Common myeloid progenitor, CD34-positive (primary cell): ENCODE measurements at places on chromosomes 11 and 22.

DNA sequence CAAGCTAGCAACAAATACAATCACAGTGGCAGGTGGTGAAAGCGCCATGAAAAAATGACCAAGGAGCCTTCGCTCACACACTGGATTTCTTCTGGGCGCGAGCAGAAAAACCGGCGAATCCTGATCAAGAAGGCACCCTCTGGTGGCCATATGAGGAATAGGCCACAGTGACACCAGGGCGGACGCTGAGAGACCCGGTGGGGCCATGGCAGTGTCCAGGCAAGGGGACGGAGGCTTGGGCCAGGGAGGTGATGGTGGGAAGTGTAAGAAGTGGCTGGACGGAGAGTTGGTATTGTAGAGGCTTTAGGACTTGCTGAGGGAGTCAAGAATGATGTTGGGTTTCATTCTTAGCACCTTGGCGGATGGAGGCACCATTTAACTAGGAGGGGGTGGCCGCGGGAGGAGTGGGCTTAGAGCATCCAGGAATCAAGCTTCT is 16.9 kb upstream of the RAC2 start:
- no peak for DNase-seq

DNA sequence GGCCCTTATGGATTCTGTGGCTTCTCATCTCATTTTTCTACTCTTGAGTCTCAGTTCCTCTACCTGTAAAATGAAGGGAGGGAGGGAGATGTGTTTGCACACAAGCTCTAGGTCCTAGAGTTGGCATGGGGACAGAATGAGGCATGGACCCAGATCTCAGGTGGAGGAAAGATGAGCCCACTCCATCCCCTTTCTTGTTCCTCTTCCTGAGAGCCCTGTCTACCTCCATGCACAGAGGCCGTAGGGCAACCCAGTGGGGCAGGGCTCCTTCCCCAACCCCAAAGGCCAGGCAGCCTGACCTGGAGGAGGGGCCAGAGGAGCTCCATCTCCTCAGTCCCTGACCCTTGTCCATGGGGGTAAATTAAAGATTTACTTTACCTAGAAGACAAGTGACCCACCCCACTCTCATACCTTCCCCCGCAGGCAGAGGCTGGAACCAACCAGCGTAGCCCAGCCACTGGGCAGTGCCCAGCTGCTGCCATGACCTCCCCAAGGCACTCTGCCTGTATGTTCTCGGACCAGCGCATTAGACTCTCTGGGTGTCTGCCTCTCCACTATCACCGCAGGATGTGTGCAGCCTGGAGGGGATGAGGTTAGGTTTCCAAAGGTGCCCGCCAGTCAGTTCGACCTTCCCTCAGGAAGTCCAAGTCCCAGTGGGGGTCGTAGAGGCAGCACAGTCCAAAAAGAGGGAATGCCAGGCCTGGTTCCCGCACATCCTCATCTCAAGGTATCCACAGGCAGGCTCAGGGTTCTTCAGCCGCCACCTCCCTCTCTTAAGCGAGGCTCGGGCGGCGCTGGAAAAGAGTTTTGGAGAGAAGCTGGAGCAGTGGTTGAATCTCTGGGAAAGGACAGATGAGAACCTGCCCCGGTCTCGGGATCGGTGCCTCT is 3.0 kb downstream of the SMTN start:
- DNase-seq = no peak

GRCh38 chr11:85531191-85531897 is 95.8 kb downstream of the DLG2 start:
- no peak for DNase-seq

DNA sequence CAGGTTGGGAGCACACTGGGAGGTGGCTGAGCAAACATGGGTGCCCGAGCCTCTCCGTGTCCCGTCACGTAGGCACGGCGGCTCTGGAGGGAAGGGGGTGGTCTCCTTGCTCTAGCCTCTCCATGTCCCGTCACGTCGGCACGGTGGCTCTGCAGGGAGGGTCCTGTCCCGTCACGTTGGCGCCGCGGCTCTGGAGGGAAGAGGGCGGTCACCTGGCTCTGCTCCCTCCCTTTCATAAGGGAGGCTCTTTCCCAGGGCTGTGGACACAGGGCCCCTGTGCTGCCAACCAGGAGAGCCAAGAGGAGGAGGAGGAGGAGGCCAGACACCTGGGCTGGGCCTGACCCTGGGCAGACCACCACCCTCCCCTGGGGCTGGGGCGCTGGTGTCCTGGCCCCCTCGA is 1173.7 kb downstream of the BRD1 start:
- DNase-seq = no peak

DNA sequence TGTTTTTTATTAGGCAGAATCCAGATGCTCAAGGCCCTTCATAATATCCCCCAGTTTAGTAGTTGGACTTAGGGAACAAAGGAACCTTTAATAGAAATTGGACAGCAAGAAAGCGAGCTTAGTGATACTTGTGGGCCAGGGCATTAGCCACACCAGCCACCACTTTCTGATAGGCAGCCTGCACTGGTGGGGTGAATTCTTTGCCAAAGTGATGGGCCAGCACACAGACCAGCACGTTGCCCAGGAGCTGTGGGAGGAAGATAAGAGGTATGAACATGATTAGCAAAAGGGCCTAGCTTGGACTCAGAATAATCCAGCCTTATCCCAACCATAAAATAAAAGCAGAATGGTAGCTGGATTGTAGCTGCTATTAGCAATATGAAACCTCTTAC is 1.4 kb downstream of the HBB start:
- peak; percentile 46 for DNase-seq

- no peak for DNase-seq
Measured at GRCh38 chr22:44210722-44211121, 30.0 kb downstream of the PARVG start.

- no peak for DNase-seq
Measured at GRCh38 chr11:116547571-116547970, 225.2 kb downstream of the BUD13 start.
